ENCODE measurements at places on chromosomes 4 and X.

GRCh38 chr4:48103483-48104139 is 30.4 kb downstream of the TXK start:
- DNase-seq: no peak

GRCh38 chr4:1752284-1753041 is 31.1 kb downstream of the TACC3 start:
- no peak for DNase-seq

GRCh38 chrX:118764122-118764521 is 36.7 kb downstream of the IL13RA1 start:
- DNase-seq: no peak

GRCh38 chr4:126750723-126751122 is 882.0 kb upstream of the INTU start:
- no peak for DNase-seq

- no peak for DNase-seq
Measured at GRCh38 chr4:52743444-52744019, 7.7 kb downstream of the ERVMER34-1 start.

DNA sequence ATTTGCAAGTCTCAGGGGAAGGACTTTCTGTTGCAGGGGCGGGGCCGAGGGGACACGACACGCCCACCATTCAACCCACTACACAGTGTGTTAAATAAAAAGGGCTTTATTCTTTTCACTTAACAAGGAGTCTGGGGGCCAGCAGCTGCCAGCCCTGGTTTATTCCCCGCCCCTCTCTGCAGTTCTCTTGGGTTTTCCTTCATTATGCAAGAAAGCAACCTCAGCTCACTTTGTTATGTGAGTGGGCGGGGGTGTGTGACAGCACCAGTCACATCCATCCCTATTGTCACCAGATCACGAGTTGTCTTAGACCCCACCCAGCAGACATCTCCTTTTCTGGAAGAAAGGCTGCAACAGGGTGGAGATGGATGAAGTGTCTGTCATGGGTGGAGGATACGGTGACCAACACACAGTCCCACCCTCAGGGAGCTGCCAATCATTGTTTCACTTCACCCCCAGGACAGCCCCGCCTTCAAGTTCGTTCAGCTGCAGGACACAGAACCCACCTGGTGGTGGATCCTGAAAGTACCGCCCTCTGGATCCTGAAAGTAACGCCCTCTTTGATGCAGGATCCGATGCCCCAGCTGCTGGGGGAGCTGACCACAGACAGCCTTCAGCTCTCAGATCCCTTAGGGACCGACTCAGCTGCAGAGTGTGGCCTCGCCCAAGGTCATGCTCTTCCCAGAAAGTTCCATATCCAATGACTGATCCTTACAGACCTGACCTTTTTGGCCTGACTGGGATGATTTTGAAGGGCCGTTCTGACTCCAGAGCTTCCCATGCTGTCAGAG is 79.6 kb downstream of the SMIM20 start:
- no peak for DNase-seq

DNA sequence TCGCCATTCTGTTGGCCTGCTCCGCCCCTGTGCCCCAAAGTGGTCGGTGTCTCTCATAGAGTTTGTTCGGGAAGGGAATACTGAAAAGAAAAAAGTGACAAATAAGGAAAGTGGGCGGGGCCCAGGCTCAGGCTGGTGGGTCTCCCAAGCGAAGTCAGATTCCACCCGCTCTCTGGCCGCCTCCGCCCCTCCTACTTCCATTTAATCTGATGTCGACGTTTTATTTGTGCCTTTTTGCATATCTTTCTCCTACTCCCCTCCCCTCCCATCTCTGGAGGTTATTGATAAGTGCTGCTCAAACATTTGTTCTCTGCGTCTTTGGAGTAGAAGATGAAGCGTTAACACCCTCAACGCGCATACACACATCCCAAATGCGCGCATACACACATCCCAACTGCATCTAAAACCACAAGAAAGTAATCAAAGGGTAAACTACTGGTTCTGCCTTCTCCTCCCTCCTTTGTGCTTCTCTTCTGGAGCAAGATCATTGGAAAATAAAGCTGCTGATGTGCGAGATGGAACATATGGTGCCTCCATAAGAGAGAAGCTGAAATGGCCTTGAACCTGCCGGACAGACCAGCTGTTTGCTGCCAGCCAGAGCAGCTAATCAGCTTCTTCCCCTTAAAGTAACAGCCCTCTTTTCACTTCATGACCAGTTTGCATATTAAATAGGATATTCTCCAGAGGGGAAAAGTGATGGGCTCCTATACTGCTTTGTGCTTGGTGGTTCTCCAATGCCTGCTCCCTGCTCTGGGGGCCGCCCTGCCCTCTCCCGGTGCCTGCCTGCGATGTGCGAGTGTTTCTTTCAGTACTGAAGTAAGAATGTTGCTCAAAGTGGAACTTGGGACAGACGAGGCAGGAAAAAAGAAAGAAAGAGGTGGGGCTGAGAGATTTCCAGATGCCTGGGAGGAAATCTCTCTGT is 3.1 kb downstream of the MAMLD1 start:
- no peak for DNase-seq

DNA sequence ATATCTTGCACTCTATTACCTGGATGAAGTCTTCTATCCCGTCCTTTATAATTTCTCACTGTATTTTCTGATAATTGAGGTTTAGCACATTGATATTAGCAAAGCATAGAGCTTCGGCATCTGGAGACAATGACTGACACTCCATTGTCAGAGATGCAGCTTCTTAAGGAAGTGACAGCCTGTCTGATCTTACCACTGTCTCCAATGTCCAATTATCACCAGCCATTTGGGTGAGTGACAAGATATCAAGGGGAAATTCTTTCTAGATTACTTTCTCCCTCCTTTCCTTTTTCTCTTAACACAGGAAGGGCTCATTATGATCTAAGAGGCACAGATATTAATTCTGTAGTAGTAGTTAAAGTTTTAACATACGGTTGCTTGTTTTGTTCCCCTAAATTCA is 86.4 kb downstream of the LDB2 start:
- no peak for DNase-seq

- no peak for DNase-seq
Measured at GRCh38 chr4:38411981-38412536, 251.9 kb upstream of the KLF3 start.

DNA sequence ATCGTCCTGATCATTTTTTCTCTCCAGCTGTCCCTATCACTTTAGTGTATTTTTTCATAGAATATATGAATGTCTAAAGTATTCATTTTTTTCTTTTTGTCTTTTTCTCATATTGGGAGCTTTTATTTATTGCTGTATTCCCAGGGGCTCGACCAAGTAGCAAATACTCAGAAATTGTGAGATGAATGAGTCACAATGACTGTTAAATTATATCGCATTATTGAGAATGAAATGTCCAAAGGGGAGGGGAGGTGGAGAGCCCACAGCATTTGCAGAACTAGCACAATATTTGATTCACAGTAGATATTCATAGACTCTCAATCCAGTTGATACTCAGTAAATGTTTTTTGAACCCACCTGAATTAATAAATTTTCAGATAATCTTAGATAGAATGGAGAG is 543.6 kb upstream of the FAM241A start:
- no peak for DNase-seq

GRCh38 chr4:138292321-138292720 is 50.2 kb upstream of the SLC7A11 start:
- DNase-seq: no peak

GRCh38 chr4:127730142-127730913 is at the start of gene SLC25A31:
Gene SLC25A31, plus strand, starts transcription at chr4:127730400. Its CDS starts 146 bp downstream, at chr4:127730546.
- no peak for DNase-seq

DNA sequence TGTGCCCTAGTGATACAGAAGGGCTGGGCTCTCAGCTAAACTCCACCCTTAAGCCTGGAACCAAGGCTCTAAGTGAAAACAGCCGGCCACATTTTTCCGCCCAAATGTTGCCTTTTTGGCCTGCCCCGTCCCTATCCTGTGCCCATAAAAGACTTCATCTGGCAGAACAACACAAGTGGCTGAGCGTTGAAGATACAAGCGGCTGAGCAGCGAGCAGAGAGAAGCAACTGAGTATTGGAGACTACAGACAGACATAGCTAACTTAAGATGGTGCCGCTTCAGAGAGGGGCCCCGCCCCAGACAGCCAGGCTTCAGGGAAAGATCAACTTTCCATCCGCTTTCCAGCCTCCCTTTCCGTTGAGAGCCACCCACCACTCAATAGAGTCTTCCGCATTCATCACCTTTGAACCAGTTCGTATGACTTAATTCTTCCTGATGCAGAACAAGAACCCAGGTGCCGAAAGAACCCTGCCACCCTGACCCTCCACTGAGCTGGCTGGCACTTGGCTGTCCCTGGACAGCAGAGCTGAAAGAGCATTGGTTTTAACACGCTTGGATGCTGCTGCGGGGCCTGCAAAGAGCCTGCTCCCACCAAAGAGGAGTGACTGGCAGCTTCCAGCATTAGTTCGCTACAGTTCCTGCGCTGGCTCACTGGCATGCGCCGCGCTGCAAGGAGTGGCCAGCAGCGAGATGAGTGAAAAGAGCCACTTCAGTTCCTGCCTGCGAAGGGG is 853.2 kb upstream of the INTU start:
- no peak for DNase-seq

GRCh38 chr4:174461466-174462106 is 60.7 kb downstream of the HPGD start:
- no peak for DNase-seq

DNA sequence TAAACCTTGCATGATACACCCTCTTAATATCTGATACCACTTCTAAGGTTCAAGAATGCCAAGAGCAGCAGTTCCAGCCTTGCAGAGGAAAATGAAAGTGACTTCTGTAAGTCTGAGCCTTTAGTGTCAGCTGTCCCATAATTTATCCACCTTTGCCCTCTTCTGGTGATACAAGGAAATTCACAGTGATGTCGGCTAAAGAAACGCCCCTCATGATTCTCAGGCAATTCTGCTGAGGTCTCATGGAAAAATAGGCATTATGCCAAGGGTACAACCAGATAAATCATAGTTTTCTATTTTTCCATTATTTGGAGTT is 172.2 kb upstream of the CXCL13 start:
- peak; percentile 19 for DNase-seq

GRCh38 chr4:12382567-12382966 is 953.9 kb upstream of the HS3ST1 start:
- DNase-seq: no peak

GRCh38 chrX:66012094-66012534 is 27.8 kb downstream of the VSIG4 start:
- no peak for DNase-seq

DNA sequence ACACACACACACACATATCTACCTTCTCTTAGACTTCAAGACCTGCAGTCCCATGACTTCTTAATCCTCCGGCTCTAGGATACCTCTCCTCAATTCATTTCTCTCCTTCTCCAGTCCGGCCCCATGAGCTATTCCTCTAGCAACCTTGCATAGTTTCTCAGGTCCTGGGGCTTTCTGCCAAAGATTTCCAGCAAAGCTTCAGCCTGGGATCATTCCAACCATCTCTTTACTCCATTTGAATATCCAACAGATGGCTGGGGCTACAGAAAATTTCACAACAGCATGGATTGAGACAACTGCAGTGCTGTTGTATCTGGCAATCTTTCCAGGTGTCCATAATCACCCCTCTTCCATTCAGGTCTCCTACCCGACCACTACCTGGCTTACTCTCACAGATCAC is 184.1 kb downstream of the DCHS2 start:
- DNase-seq: no peak

DNA sequence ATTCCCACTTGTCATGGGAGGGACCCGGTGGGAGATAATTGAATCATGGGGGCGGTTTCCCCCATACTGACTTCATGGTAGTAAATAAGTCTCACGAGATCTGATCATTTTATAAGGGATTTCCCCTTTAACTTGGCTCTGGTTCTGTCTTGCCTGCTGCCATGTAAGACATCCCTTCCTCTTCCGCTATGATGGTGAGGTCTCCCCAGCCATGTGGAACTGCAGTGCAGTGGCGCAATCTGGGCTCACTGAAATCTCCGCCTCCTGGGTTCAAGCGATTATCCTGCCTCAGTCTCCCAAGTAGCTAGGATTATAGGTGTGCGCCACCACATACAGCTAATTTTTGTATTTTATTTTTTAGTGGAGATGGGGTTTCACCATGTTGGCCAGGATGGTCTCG is 2.9 kb downstream of the HPGDS start:
- DNase-seq: no peak

DNA sequence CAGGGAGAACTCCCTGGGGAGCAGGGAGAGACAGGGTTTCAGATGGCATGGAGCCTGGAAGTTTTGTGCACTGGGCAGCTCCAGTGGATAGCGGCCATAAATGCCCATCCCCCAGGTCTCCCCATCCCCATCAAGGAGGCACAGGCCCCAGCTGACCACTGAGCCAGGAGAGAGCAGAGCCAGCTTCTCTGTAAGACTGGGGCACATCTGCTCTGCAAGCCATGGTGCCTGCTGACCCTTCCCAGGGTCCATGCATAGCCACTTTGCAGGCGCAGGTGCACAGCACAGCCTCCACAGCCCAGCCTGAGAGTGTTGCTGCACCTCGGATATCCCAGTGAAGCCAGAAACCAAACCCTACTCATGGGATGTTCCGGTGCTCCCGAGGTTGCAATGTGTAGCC is 206.3 kb upstream of the SPANXN4 start:
- DNase-seq: no peak

- no peak for DNase-seq
Measured at GRCh38 chr4:173519111-173520101, 10.6 kb downstream of the HAND2 start.

DNA sequence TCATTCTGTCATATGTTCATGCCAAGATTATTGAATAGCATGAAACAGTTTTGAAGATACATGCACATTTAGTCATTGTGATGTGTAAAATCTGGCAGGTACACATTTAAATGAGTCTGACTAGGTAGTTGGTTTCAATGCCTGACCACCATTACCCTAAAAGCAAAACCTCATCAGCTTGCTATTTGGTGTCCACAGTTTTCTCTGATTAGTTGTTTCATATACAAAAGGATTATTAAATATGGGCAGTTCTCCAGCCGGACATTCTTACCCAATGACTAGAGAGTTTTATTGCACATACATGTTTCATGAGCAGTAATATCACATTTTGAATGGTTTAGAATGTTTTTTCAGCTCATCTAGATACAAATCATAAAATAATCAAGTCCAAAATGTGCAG is 23.7 kb downstream of the DCHS2 start:
- peak; percentile 22 for DNase-seq

- no peak for DNase-seq
Measured at GRCh38 chr4:170580651-170581050, 490.9 kb upstream of the AADAT start.

- DNase-seq: no peak
Measured at GRCh38 chrX:135543924-135544323, 23.5 kb downstream of the INTS6L start.

- DNase-seq: no peak
Measured at GRCh38 chrX:13898083-13898482, 81.2 kb upstream of the GPM6B start.

GRCh38 chr4:52317361-52317879 is 266.3 kb downstream of the SPATA18 start:
- DNase-seq: no peak

GRCh38 chr4:89294573-89295269 is 12.9 kb downstream of the GPRIN3 start:
- no peak for DNase-seq

DNA sequence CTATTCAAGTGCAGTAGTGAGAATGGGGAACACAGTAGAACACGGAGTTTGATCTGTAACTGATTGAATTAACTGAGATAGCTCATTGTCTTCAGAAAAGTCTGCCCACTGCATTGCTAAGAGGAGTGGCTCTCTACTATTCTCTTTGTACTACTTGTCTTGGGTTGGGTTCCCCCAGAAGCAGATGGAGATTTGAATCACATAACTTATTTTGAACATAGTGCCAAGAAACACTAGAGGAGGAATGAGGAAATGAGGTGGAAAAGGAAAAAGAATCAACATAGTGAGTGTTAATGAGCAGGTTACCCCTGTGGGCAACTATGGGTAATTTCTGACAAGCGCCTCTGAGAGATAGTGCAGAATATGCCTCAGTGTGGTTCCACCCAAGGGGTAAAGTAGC is 362.7 kb downstream of the STIM2 start:
- no peak for DNase-seq

- no peak for DNase-seq
Measured at GRCh38 chr4:156906325-156906724, 65.3 kb downstream of the PDGFC start.

Measured in HS-27A (cell line).